Activated CD8-positive, alpha-beta memory T cell treated with anti-CD3 and anti-CD28 coated beads for 1 hour (primary cell): ENCODE measurements at places on chromosomes 2 and 18.

- DNase-seq: no peak
Measured at GRCh38 chr2:112185131-112185530, 46.9 kb downstream of the FBLN7 start.

GRCh38 chr2:66899648-66900047, 464.7 kb downstream of the MEIS1 start:
- no peak for DNase-seq

DNA sequence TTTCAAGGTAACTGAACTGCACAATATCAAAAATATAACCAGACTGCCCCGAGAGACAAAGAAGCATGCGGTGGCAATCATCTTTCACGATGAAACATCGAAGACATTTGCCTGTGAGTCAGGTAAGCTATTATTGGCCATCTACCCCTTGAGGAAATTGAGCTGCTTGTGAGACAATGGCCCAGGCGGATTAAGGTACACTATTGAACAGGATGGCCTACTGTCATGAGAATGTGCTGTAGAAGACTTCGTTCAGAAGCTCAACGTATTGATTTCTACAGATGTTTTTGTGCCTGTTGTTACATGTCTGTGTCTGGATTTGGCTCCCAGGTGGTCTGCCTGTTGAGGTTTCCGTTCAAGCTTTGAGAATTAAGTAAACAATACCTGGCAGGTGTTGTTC, 198.7 kb downstream of the DOK6 start:
- no peak for DNase-seq

DNA sequence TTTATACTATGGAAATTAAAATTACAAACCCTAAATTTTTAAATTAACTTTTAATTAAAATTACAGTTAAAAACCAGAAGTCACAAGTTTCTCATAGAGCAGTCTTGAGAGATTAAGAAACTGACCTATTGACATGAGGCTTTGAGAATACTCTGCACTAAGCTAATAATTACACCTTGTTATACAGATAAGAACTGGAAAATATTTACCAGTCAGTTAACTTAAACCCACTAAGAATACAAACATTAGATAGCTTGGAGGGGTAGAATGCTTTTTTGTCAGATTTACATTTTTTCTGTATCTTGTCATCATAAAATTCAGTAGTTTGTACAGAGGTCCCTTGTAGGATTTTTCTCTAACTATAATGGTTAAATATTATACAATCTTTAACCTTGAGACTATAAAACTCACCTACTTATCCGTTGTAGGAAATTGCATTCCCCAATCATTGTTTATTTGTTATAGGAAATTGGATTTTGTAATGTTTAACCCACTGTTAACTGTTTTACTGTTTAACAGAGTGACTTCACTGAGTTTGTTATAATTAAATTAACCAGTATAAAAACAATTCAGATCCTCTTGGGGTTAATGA, 219.7 kb upstream of the PKDCC start:
- no peak for DNase-seq

DNA sequence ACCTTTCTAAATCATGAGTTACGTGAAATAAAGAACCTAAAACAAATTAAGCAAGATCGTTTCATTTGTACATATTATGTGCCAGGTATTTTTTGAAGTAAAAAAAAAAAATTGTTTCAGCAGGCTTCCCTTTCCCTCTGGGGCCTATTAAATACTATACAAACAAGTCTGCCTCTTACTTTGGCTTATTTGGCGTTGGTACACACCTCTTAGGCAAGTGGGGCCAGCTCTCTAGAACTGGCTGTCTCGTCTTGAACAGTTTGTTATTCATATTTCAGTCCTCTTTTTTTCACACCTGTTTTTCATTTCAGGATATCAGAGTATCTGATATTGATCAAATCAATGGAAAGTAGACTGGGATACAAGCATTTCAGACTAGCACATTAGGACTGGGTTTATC, 27.4 kb upstream of the PPP3R1 start:
- DNase-seq: no peak

DNA sequence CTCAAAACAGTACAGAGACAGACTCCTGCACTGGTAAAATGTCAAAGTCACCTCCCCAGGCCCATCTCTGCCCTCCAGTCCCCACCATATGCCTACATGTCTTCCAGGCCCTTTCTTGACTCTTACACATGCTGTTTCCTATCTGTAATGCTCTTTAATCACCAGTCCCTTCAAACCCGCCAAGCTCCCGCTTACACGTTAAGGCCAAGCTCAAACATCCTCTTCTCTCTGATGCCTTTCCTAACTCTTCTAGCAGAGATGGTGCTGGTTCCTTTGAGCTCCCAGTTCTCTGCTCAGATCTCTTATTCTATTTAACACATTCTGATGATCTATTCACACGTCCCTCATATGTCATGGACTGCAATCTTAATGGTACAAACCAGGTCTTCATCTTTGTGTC, 5.0 kb downstream of the EVA1A start:
- no peak for DNase-seq

DNA sequence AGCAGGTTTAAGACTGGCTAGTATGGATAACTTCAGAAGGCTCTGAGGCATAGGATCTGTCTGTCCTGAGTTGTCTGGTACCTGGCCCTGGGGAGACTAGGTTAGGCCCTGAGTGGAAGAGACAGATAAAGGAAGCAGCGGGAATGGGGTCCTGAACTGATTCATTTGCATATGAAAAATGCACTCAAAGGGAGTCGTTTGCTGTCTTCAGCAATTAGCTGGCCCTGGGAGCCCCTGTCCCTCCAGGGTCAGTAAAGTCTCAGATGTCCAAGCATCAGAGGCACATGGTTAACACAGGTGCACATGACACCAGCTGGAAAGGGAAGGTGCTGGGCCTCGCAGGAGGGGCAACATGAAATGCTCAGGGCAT, 172.4 kb downstream of the ACOXL start:
- no peak for DNase-seq

GRCh38 chr18:38752430-38752829, 1186.8 kb upstream of the CELF4 start:
- DNase-seq: no peak

- DNase-seq: no peak
Measured at GRCh38 chr2:71567625-71568024, 114.3 kb downstream of the DYSF start.

DNA sequence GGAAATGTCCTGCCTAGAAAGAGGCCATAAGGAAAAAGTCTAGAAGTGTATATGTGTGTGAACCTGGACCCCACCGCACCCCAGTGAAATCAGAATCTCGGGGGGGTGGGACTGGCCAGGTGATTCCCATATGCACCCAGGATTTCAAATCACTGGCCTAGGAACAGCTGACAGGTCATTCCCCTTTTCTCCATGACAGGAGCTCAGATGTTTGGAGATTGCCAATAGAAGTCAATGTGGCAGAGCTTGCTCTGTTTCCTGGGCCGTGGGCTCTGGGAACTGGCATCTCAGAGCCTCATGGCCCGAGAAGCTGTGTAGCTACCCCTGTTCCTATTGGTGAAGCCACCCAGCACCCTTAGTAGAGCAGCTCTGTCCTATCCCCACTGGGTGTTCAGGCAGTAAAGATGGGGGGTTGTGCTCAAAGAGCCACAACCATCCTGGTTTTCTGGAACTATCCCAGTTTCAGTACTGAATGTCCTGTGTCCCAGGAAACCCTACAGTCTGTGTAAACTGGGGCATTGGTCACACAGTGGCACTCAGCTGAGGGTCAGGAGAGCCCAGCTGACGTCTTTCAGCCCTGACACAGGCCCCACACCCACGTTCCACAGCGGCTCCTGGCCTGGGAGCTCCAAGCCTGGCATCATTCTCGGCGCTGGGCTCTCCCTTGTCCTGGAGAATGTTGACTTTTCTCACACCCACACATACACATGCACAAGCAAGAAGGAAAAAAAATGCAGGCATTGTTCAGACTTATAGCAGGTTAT, 18.9 kb downstream of the GNLY start:
- no peak for DNase-seq

DNA sequence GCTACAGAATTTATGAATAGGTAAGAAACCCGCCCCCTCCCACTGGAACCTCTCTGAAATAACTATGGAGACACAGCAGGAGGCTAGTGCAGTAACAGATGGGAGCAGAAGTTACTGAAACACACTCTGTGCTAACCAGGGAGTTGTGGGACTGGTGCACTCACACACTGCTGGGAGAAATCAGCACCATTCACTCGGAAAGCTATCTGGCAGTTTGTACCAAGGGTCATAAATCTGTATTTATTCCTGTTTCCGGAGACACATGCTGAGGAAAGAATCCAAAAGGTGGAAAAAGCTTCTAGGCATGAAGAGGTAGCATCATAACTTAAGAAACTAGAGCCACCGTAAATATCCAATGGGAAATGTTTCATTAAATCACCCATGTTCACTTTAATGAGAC, 39.9 kb downstream of the TGFA start:
- no peak for DNase-seq

- DNase-seq: no peak
Measured at GRCh38 chr2:216683846-216684245, 11.5 kb downstream of the IGFBP5 start.

DNA sequence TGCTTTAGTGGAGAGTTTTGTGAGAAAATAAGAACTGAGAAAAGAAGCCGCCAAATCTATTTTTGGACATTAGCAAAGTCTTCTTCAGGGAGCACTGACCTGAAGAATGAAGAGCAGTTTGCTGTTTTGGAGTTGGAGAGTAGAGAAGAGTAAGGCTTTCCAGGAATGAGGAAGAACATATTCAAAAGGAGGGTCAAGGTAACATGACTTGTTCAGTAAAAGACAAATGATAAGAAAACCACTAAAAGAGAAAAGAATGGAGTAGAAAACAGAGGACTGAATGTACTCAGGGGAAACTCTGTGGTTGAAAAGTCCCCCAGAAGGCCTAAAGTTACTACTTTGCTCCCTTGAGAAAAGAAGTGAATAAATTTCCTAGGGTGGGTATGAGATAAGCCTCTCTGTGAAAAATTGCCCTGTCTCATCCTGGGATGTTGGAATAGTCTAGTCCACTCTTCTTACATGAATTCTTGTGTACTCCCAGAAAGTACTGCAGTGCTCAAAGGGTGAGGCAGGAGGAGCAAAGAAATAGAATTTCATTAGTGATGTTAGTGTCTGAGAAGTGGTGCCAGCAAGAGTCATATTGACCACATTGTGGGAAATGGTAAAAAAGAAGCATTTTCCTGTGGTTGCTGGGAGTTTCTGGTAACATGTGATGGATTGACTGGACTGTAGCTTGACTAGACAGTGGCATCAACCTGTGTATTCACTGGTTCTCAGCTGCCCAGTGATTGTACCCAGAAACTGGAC, 27.8 kb downstream of the MBD5 start:
- DNase-seq: no peak

DNA sequence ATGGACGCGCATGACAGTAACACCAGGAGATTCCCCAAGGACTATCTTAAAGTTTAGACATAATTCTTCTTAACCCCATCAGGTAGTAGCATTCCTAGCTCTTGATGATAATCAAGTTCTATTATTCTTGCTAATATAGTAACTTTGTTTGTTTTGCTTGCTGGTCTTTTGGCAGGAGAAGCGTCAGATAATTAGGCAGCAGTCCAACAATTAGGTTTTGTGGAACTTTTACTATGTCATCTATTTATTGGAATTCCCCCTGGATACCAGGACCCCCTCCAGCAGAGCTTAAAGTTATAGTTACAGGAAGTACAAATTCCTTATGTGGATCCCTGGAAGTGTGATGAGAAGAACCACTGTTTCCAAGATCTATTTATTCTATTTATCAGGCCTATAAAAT, 1138.0 kb upstream of the FAM98A start:
- DNase-seq: no peak

- no peak for DNase-seq
Measured at GRCh38 chr18:73621091-73621490, 526.5 kb downstream of the FBXO15 start.

DNA sequence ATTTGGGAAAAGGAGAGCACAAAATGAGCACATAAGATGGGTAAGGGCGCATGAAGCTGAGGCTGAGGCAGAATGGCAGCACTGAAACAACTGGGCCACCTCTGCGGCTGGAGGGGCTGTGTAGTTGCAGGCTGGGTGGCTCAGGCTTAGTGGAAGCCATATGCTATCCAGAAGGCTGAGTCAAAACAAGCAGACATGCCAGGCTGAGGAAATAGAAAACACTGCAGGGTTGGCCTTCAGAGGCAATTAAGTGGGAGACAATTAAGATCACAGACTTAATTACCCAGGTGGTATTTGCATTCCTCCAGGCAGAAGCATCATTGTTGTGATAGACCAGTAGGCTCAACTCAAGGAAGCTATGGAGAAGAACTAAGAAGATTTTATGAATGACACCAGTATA, 11.4 kb upstream of the XPO1 start:
- DNase-seq: no peak

DNA sequence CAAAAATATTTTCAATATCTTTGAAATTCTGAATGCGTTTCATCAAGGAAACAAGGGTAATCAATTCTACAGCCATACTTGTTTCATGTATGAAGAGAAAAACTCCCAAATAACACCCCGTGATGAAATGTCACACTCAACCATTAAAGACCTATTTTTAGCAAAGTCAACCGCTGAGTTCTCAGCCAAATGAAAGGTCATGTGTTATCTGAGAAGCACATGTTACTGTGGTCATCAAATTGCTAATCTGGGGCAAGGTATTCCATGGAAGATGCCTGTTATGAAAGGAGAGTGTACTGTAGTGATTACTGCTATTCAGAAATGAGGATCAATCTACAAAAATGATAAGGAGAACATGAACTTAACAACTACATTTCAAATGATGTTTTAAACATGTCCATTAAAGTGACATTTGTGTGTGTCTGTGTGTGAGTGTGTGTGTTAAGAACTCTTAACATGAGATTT, 126.7 kb downstream of the BCL2 start:
- no peak for DNase-seq

GRCh38 chr2:28447943-28448792, 47.7 kb upstream of the PLB1 start:
- DNase-seq: no peak

DNA sequence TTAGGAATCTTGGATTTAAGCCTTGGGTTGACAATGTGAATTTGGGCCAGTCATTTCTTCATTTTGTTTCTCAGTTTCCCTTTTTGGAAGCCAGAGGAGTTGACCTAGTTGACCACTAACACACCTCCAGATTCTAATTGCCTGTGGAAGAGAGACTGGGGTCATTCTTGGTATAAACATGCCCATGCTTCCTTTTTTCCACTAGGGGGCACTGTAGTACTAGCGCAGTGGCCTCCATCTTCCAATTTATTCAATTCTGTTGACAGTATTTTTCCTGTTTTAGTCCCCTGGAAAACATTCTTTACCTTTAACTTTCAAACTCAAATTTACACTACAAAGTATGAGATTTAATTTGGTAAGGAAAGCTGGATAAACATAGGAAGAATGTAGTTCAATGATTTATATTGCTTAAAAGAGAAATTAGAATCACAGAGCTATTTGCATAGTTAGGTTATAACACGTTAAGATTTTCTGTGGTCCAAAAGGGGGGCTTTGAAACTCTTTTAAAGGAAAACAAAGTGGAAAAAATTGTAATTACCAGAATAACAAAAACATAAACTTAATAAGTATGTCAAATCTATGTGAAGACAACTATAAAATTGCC, 57.5 kb upstream of the AGPS start:
- DNase-seq: no peak
